ENCODE measurements at places on chromosomes 2 and 18. TPM values are rescaled to one million over a fixed set of nuclear protein-coding genes. Genes with fewer than 3 reads are reported as not detected.
A peak's percentile ranks its signal among the peaks of the same experiment; 100 is the strongest.

RPL37A gene
- total RNA-seq = 2,851 TPM

C2orf80 gene
- total RNA-seq = not detected

DNA sequence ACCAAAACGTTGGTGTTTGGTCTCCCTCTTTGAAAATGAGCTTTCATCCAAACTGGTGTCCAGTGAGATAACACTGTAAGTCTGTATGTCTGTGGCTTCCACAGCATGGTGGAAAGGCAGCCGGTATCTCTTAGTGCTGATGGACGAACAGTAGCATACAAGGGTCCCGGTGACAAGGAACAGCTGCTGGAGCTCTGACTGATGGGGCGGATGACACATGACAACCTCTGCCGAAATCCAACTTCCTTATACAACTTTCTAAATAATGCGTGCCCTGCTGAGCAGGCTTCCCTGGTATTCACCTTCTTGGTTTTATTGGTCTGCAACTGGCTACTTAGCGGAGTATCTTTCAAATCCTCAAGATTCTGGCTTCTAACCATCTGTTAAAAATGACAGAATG lies 216.2 kb downstream of the SRBD1 start:
- no peak for DNase-seq

- DNase-seq = no peak
Measured at GRCh38 chr2:3769766-3770165, 66.4 kb downstream of the DCDC2C start.

GRCh38 chr18:53752781-53753367 lies 471.6 kb downstream of the MBD2 start:
- DNase-seq = no peak

SLC23A3 gene
- total RNA-seq = 1.8 TPM

VAMP8 gene
- 5.2 TPM for total RNA-seq

DNA sequence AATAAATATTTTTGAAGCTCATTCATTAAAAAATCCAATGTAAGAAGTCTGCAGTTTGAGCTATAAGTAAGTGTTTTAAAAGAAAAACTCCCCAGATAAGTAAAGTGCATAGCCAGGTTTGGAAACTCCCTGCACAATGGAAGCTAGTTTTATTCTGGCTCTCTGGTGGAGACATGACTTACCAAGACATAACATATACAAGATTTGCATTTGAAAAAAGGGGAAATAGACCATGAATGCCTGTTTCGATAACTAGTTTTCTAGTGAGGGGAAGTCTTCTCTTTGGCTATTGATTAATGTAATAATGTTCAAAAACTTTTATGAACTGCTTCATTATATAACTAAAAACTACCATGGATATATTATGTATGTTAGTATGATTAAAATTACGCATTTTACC lies 435.2 kb downstream of the ARHGAP15 start:
- no peak for DNase-seq

DNA sequence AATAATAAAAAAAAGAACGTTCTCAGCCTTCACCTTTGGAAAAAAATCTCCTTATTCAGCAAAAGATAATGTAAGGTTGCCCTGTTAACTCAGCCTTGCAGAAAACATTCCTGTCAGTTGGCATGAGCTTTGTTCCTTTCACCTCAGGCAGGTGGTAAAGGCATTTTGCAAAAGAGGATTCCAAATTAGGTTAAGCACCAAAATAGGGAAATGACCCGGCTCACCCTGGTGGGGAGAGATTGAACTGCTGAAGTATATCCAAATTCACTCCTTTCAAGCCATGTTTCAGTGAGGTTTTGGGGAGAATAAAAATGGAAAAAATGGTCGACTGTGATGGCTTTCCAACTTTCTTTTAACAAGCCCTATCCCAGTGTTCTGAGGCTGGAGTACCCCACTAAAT lies 1988.8 kb upstream of the PIK3C3 start:
- DNase-seq = no peak

FECH gene
- 20.3 TPM for total RNA-seq

ZBTB7C gene
- total RNA-seq = 11.2 TPM

DNA sequence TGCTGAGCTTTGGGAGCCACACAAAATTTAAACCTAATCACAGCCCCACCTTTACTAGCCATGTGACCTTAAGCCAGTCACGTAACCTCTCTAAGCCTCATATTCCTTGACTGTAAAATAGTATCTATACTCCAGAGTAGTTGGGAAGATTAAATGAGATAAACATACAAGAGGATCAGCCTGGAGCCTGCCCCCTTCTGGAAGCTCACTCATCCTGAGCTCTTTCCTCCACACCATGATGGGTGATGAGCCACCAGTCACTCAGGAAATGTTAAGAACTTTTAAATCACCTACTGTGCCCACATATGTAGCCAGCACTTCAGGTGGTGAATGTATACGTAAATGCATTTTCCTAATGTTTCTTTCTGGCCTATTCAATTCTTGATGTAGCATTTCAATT lies 195.9 kb upstream of the DDX18 start:
- DNase-seq = no peak

DNA sequence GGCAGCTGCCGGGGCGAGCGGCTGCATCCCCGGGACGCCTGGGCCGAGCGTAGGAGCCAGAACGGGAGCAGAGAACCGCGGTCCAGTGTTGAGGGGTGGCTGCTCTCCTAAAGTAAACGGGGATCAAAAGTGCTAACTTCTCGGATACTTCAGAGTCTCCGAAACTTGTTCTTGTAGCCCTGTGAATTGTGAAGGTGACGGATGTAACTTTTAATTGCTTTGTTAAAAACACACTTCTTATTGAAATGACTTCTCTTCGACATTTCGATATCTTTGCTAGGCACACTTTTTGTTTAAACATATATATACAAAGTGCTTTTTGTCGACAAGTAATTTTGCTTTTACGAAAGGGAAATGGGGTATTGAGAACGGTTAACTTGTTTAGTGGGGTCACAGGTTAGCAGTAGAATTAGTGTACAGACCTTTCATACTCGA lies 540 bp downstream of the ATP9B start:
- DNase-seq = no peak

TRIM43 gene
- total RNA-seq = not detected

DNA sequence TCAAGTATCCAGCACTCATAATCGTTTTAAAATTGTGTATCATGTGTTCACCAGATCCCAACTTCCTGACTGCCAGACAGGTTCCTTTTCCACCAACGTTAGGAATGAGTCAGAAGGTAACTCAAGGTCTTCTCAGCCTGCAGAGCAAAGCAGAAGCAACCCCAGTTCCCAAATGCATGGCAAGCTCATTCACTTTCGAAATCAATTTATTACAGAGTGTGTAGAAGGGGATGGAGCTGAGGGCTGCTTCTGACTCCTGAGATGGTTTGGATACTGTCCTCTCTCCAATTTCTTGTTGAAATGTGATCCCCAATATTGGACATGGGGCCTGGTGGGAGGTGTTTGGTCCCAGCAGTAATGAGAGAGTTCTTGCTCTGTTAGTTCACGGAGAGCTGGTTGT lies 114.5 kb downstream of the PIEZO2 start:
- DNase-seq = no peak

- peak; percentile 57 for DNase-seq
Measured at GRCh38 chr2:197946562-197946961, 142.2 kb downstream of the PLCL1 start.

GRCh38 chr18:58194028-58194427 lies 150.0 kb downstream of the NEDD4L start:
- peak; percentile 28 for DNase-seq

ATG4B gene
- 99.8 TPM for total RNA-seq

TLX2 gene
- total RNA-seq = 0.55 TPM

GRCh38 chr2:109452318-109453305 lies 161.2 kb downstream of the SEPTIN10 start:
- DNase-seq = peak; percentile 6

C2orf76 gene
- total RNA-seq = 13.5 TPM

DNA sequence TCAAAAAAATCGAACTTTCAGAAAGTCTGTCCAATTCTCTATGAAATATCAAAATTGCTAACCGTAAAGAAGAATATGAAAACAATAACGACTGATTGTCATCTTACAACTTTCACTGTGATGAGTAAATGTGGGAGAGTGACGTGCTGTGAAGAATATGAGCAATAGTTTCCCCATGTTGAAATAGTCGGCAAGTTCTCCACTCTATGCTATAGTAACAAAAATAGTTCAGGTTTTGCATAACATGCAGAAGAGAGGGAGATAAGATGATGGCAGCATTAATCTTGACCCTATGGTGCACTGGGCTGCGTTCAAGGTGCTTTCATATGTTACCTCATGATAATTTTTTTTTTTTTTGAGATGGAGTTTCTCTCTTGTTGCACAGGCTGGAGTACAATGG lies 196.8 kb upstream of the CYRIA start:
- no peak for DNase-seq

DNA sequence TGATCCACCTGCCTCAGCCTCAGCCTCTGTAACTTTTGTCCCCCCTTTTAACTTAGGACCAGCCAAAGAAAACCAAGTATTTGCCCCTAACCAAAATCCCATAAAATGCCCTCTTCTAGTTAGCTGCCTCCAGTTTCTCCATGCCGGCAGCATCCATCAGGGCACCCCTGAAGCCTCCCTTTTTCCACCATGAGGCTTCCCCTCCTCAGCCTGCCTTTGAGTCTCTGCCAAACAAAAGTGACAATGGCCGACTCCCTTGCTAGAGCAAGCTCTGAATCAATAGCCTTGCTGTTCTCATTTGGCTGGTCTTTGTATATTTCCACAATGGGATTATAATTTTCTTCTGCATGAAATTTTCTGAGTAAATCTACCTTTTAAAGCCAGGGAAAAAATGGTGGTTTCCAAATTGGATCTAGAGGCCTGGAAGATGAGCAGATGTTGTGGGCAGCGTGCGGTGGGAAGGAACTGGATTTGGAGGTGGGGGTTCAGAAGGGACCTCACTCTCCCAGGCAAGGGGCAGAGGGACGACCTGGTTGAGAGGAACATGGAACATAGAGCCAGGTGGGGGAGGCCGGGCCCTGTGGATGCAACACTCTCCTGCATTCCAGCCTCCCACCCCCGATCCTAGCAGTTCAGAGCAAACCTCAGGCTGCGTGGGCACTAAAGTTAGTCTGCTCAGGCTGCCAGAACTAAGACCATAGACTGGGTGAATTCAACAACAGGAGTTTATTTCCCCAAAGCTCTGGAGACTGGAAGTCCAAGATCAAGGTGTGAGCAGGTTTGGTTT lies 80.6 kb downstream of the HS6ST1 start:
- no peak for DNase-seq

GRCh38 chr2:196123679-196124373 lies 47.6 kb downstream of the STK17B start:
- DNase-seq = no peak

- peak; percentile 79 for DNase-seq
Measured at GRCh38 chr2:20674974-20675679, 8.2 kb downstream of the GDF7 start.

- DNase-seq = no peak
Measured at GRCh38 chr2:177326005-177326404, 61.5 kb upstream of the NFE2L2 start.

- DNase-seq = no peak
Measured at GRCh38 chr18:59072727-59073421, 66.8 kb upstream of the SEC11C start.

C1QL2 gene
- not detected for total RNA-seq

DNA sequence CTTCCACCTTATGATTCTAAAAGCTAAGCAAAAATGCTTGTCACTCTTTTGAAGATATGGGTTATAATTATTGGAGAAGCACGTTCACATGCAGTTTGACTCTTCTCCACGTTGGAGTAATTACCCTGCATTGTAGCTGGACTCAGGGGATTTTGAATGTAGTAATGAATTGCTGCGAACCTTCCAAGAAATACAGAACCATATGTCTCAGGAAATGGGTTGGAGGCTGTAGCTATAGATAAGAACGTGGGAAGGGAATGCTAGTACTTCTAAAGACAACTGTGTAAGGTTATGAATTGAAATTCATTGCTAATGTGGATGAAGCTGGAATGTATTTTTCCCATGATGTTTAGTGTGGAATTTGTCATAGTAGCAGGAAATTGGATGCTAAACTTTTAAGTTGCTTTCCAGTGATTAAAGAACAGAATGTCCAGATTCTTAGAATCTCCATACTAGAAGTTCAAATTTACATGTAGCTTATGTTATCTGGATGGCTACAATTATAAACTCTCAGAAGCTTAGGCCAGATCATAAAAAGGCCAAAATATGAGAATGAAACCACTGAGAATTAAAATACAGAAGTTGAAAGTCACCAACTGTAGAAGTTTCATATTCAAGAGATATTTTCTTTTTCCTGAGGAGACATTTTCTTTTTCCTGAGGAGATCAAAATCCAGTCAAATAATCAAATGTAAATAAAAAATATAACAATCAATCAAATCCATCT lies 27.3 kb upstream of the SPOPL start:
- no peak for DNase-seq

DNA sequence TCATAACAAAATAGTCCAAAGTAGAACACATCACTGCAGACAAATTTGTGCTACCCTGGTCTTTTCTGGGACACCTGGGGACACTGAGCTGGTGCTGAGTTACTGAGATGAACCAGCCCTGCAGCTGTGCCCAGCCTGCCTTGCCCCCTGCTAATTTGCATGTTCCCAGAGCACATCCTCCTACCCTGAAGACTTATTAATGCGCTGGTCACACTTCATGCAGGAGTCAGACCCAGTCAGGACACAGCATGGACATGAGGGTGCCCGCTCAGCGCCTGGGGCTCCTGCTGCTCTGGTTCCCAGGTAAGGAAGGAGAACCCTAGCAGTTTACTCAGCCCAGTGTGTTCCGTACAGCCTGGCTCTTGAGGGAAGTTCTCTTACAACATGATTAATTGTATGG lies 1518.3 kb downstream of the RPIA start:
- no peak for DNase-seq

- DNase-seq = no peak
Measured at GRCh38 chr2:17791121-17791816, 25.0 kb upstream of the MSGN1 start.

- no peak for DNase-seq
Measured at GRCh38 chr2:178280244-178280852, 86.0 kb downstream of the OSBPL6 start.

GPAT2 gene
- total RNA-seq = 5.3 TPM

DNA sequence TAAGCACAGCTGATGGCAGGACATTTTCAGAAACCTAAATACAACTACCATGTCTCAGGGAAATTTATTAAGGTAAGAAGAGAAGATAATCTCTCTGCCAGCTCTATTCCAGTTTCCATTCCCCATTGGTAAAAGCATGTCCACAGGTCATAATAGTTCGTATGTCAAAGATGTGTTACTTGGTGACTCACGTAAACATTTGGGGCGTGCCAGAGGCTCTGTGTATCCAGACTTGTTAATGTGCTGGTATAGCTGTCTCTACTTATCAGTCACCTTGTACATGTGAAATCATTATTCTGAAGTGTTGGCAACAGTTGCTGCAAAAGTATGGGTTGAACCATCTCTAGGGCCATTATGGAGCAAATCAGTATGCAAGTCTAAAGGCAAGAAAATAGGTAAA lies 1345.1 kb downstream of the SUCLG1 start:
- no peak for DNase-seq
